ENCODE measurements at places on chromosomes 5 and 9.

DNA sequence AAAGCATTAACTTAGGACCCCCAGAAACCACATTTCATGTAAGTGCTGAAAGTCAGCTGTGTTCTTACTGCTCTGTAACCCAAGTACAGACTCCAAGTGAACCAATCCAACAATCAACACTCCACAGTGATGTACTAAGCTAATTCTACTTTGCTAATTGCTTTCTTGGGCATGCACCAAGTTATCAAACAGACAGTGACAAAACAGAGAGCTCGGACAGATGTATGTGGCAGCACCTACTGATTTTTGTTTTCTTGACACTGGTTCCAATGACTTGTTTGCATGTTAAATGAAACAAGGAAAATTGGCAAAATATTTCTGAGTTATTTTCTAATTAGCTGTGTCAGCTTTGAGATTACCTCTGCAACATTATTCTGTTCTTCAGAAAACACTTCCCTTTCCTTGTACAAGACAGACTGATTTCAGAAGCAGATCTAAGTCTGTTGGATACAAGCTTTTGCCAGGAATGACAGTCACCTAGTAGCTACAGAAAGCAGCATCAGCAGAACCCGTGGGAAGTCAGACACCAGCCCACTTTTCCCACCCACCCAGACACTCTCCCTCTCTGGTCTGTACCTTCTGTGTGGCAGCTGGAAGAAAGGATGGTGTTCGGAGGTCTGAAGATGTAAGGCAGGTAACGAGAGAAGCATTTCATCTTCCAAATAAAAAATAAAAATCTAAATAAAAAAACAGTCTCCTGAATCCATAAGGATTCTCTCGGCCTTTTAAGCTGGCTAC lies 176.7 kb upstream of the PPP2R2B start:
- no peak for DNase-seq

GRCh38 chr9:81868145-81868544 lies 60.1 kb upstream of the SPATA31D4 start:
- no peak for DNase-seq

DNA sequence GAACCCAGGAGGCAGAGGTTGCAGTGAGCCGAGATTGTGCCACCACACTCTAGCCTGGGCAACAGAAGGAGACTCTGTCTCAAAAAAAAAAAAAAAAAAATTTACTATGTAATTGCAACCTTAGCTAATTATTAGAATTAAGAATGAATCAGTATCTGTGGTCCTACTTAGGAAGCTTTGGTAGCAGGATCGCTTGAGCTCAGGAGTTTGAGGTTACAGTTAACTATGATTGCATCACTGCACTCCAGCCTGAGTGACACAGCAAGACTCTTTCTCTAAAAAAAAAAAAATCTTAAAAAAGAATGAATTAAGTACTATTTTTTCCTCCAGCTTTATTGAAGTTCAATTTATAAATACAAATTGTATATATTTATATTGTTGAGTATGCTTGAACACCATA lies 16.7 kb downstream of the NDUFAF2 start:
- no peak for DNase-seq

DNA sequence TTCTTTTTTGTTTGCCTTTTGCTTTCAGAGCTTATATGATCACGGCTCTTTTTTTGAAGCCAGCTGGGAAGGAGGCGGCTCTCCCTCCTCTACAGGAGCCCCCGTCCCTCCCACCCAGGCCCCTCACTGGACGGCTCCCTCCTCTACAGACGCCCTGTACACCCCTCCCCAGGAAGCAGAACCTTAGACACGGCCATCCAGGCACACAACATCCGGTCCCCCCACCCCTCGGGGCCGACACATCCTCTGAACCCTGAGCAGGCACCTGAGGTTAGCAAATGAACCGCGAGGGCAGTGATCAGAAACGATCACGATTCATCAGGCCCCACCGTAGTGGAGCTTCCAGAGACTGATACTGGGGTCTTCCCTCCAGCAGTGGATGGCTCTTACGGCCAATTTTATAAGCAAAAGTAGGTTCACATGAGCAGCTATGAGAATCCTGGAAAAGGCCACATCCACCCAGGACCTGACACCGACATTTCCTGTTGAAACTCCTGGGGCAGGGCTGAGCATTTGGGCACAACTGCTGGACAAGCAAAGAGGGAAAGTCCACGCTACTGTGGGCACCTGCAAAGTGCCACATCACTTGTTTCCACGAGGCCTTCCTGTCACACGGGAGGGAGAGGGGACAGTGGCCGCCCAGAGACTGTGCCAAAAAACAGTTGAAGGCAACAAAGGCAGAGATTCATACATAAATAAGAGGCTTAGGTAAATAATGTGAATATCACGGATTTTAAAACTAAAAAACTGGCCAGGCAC lies 78.9 kb downstream of the SEMA4D start:
- no peak for DNase-seq

DNA sequence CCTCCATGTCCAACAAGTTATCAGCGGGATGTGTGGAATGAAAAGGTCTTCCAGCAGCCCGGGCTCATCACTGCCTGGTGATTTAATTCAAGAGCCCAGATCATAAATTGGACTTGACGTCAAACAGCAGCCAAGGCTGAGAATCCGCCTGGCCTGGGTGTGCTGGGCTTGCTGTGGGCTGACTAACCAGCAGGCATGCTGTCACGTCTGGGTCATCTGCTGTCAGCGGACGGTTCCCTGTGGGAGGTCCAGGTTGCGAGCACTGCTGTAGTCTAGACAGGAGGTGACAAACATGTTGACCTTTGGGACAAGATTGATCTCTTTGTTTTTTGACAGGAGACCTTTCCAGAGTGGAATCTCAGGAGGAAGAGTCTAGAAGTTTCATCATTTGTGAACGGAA lies 289.7 kb downstream of the OSTF1 start:
- DNase-seq = no peak

GRCh38 chr5:50807661-50808060 lies 141.2 kb downstream of the PARP8 start:
- no peak for DNase-seq

DNA sequence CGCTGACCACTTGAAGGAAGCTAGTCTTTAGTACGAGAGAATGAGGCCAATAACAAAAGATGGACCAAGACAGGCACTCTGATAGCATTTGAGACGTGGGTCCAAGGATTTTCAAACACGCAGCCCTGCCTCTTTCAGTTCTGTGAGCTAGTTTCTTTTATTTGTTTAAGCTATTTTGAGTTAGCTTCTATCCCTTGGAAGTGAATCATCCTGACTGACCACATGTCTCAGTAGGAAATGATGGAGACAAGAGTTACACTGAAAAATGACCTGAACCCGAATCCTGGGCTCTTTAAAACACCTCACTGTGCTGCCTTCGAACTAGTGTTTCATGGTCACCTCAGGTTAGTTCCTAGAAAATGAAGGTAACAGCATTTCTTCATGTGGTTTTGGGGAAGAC lies 9.9 kb downstream of the TEK start:
- DNase-seq = no peak

- no peak for DNase-seq
Measured at GRCh38 chr5:116788851-116789403, 214.3 kb upstream of the SEMA6A start.

DNA sequence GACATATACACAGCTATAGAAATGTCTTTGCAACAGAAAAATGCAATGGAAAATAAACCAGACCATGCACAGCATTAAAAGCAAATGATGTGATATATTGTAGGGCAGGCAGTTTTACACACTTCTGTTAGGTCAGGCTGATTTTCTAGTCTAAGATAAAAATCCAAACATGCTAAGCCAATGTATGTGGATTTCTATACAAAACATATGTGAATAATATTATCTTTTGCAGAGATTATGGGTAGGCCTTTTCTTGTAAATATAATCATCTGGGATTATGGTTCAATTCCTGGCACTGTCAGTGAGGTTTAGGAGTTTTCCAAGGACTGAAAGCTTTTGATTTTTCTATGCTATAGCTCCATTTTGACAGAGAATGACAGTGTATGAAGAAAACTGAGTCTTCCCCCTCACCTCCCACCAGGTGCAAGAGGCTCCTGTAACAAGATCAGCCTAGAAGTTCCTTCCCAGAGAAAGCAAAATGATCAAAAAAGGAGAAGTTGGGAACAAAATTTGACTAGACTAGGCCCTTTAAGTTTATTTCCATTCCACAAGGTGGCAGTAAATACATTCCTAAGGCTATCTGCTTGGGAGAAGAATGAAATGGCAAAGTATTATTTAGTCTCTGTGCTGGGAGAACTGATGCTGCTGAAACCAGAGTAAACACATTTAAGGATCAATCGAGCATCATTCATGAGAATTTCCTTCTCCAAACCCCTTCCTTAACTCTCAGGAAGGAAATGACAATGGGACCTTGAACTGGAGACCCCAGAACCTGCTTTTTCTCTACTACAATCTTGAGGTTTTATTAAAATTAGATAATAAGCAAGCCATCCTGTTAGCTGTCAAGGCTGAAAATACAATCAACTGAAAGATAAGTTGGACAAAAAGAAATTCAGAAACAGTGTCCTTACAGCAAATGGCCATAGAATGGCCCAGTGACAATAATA lies 133.0 kb upstream of the TUT7 start:
- DNase-seq = peak; percentile 31

DNA sequence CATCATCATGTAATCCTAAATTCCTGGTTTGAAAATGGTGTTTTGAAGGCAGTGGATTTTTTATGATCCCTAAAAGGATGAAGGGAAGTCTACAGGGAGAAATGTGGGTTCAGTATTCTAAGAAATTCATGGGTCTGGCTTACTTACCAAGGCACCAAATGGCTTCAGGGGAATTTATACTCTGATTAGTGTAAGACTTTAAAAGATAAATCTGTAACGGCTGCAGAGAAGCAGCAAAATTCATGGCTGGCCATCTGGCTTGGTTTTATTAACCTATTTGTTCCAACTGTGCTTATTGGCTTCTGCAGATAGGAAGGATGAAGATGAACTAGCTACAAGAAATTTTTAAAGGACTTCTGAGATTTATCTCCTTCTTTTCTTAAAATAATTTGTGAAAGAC lies 222.8 kb downstream of the TENT4A start:
- DNase-seq = no peak

DNA sequence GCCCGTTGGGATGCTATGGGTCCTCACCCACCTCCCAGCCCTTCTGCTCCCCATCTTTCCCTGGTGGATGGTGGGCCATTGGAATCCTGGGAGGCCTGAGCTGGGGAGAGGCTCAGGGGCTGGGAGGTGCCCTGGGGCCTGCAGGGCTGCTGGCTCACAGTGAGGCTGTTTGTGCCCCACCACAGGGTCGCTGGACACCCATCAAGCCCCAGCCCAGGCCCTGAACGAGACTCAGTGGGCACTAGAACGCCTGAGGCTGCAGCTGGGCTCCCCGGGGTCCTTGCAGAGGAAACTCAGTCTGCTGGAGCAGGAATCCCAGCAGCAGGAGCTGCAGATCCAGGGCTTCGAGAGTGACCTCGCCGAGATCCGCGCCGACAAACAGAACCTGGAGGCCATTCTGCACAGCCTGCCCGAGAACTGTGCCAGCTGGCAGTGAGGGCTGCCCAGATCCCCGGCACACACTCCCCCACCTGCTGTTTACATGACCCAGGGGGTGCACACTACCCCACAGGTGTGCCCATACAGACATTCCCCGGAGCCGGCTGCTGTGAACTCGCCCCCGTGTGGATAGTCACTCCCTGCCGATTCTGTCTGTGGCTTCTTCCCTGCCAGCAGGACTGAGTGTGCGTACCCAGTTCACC lies 4.9 kb upstream of the AIF1L start:
- no peak for DNase-seq

- no peak for DNase-seq
Measured at GRCh38 chr5:176737746-176738636, 72.4 kb upstream of the UNC5A start.

- DNase-seq = no peak
Measured at GRCh38 chr5:157983906-157984551, 125.1 kb upstream of the CLINT1 start.

DNA sequence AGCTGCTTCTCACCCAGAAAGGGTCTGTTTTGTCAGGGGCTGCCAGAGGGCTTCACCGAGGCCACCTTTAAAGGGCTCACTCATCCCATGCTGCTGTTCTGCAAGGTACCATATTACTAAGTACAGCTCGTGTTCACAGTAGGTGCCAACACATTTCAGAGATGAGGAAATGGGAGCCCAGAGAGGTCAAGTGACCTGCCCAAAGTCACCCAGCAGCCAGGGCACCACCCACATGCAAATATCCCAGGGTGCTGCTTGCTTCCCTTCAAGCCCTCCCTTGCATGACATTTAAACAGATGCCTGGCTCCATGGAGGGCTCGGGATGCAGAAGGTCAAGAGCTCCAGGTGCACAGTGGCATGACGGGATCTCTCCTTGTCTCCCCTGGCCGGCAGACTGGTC lies 123.5 kb upstream of the SARDH start:
- DNase-seq = no peak

- DNase-seq = no peak
Measured at GRCh38 chr9:99851500-99851822, 29.8 kb downstream of the NR4A3 start.

GRCh38 chr5:77909237-77909636 lies 133.1 kb upstream of the TBCA start:
- DNase-seq = no peak

- DNase-seq = no peak
Measured at GRCh38 chr5:128695791-128696530, 157.9 kb upstream of the FBN2 start.

GRCh38 chr9:78767490-78767889 lies 470.6 kb downstream of the PSAT1 start:
- DNase-seq = no peak

GRCh38 chr5:155408465-155408864 lies 394.9 kb downstream of the KIF4B start:
- DNase-seq = no peak

DNA sequence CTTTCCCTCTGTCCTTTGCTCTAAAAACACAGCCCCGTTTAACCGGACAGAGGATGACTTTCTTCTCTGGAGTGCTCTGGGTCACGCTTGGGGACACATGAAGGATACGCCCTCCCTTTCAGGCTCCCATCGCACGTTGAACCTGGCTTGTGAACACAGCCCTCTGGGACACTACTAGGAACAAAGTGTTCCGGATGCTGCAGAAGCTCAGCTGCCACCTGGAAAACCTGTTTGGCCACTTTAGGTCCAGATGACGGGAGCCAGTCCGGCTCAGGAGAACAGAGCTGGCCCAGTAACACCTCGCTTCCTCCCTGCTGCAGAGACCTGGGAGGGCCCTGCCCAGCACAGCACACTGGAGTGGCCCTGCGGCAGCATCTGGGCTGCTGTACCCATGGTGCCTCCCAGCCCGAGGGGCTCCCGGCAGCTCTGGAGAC lies 60.1 kb downstream of the GADD45G start:
- DNase-seq = no peak

DNA sequence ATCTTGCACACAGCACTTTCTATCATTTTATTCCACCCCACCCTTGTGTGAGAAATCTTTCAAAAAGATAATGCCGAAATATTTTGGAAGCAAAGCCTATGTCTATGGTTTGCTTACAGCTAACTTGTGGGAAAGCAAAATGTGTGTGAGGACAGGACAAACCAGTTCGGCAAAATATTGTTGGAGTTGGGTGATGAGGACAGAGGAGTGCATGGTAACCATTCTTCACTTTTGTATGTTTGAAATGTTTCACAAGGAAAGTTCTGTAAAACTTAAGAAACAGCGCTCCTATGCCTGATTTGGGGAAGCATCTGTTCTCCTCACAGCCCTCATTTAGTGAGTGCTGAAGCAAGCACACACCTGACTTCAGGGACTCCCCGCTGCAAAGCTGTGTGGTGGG lies 62.0 kb upstream of the RNF130 start:
- DNase-seq = no peak

- no peak for DNase-seq
Measured at GRCh38 chr5:19577882-19578281, 410.1 kb downstream of the CDH18 start.

GRCh38 chr5:14447958-14448911 lies 133.4 kb upstream of the OTULINL start:
- no peak for DNase-seq

- no peak for DNase-seq
Measured at GRCh38 chr9:31820426-31820825, 564.0 kb upstream of the ACO1 start.
